CD4-positive, alpha-beta T cell treated with Interleukin-12 subunit alpha and Interleukin-12 subunit beta, for 1 hour (primary cell): ENCODE measurements at places on chromosomes 7 and 10.

GRCh38 chr7:55427800-55428199, 62.7 kb downstream of the LANCL2 start:
- DNase-seq: no peak

DNA sequence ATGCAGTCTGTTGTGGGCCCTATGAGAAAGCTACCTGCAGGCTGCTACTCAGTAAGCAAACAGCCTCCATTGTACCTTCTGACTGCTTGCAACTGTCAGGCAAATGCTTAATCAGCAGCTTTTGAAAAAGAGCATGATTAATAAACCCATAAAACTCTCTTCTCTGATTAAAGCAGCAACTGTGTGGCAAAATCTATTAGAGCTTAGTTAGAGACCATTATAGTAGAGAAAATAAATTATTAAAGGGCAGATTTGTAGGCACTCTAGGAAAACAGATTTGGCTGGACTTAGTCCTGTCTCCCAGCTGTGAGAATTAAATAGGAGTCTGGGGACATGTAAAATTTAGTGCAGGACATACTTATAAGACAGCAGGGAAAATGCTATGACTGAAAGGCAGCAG, 132.5 kb upstream of the WNT16 start:
- no peak for DNase-seq

DNA sequence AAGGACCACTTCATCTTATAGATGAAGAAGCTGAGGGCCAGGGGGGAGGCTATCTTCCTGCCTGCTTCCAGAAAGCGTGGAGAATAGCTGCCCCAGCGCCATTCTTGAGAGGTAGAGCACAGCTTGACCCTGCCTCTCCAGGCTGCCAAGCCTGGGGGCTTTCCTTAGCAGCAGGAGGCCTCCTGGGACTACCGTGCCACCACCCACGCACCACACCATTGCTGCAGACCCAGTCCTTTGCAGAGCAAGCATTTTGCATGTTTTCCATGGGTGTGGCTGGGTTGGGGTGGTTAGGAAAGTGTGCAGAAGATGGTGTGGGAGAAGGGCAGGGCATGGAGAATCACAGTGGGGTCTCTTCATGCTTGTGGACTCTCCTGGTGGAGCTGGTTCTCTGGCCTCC, 64.9 kb downstream of the TBXAS1 start:
- DNase-seq: no peak

DNA sequence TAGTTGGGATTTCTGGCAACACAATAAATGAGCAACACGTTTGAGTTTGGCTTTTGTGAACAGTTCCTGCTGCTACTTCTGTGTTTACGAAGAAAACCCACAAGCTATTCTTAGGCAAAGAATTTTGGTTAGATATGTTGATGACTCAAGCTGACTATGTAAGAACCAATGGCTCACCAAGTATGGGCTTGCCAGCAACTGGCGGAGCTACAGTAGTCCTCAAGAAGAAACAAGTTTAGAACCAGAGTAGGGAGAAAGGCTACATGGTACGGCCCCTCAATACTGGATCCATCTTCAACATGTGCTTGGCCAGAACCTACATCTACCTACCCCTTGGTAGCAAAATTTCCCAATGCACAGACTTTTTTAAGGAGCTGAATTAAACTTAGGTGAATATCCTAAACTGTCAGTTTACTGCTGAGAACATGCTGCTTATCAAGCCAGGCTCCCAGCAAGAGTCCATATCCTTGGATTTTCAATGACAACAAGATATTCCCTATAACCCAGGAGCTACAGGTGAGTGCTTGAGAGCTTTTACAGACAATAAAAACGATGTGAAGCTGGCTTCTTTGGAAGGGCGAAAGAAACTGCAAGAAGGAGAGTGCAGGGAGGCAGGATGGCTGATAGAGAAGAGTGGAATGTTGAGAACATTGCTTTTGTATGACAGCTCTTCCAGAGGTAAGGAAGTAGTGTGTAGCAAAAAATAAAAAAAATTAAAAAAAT, 74.3 kb upstream of the ASAH2 start:
- DNase-seq: no peak

- DNase-seq: no peak
Measured at GRCh38 chr7:80918399-80918798, 452 bp downstream of the SEMA3C start.

- DNase-seq: no peak
Measured at GRCh38 chr7:112448891-112449290, 1.4 kb upstream of the IFRD1 start.

GRCh38 chr10:88896372-88896993, 16.4 kb downstream of the STAMBPL1 start:
- DNase-seq: no peak

- no peak for DNase-seq
Measured at GRCh38 chr10:48364659-48365405, 58.4 kb downstream of the MAPK8 start.

DNA sequence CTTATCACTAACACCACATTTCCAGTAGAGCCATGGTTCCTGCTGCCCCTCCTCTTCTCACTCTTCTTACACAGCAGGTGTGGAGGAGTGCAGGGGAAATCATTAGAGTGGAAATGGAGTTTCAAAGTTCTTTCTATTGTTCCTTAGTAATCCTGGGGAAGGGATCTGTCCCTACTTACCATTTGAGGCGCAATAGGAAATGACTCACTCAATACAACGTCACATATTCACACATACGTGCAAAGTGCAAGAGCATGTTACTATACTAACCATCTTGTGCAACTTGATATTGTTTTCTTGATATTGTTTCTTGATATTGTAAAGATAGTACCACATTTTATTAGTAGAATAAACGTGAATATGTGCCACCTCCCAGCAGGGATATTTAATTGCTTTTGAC, 1010.2 kb downstream of the DNAJB9 start:
- DNase-seq: no peak

DNA sequence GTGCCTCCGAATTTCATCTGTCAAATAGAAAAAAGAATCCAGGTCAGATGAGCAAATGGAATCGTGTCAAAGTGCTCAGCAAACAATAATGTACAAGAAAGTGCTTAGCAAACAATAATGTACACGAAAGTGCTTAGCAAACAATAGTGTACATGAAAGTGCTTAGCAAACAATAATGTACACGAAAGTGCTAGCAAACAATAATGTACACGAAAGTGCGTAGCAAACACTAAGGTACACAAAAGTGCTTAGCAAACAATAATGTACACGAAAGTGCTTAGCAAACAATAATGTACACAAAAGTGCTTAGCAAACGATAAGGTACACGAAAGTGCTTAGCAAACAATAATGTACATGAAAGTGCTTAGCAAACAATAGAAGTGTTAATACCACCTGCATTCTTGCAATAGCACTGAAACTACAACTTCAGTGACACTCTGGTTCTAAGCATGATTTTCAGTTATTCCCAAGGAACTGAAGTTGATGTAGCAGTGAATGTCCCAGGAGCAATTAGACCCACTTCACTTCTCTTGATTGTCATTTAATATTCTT, 33.4 kb upstream of the MYL10 start:
- DNase-seq: no peak

DNA sequence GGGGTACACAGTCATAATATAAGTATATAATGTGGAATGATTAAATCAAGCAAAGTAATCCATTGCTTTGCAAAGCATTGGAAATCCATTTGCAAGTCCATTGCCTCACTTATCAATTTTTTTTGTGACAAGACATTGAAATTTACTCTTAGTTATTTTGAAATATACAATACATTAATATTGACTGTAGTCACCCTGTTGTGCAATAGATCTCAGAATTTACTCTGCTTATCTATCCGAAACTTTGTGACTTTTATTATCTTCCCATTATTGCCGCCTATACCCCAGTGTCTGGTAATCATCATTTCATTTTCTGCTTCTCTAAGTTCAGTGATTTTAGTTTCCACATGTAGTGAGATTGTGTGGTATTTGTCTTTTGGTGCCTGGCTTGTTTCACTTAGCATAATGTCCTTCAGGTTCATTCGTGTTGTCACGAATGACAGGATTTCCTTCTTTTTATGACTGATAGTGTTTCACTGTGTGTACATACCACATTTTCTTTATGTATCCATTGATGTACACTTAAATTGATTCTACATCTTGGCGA, 5.8 kb downstream of the MALRD1 start:
- no peak for DNase-seq

GRCh38 chr7:140688341-140688740, 8.2 kb upstream of the NDUFB2 start:
- no peak for DNase-seq

DNA sequence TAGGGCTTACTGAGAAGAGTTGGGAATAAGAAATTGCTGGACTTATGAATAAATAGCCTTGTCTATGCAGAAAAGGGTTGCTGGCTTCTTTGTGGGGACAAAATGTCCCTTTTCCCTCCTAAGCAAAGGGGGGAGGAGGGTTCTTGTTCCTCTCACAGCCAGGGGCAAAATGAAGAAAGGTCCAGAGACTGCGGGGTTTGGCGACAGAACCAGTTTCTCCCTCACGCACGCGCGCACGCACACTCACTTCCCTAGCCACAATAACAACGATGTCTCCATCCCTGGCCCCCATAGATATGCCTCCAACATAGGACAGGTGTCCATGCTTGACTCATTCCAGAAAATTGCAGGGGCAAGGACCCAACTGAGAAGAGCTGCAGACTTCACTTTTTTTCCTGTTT, 3.3 kb downstream of the ZMIZ1 start:
- no peak for DNase-seq

DNA sequence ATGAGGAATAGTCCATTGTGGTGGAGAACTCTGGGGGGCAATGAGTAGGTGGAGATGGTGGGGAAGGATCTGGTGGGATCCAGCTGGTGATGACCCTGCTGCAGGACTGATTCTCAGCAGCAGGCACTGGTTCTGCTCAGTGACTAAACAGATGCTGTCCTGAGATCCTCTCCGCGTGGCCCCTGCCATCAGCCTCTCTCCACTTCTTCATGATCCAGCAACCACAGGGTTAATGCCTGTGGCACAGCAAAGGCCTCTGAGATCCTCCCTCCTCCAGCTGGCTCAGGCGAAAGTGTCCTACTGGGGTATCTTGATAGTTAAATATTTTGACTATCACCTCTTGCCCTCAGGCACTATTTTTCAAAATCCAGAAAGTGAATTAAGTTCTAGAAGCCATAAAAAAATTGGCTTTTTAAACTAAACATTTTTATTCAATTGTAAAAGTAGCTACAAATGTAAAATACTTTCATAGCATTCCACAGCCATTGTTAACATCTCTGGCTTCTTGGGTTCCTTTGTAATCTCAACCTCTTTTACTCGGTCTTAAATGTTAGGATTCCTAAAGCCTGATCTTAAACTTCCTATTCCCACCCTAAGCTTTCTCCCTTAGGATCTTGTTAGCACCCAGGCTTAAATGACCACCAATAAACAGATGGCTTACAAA, 13.1 kb downstream of the PLAU start:
- DNase-seq: no peak

GRCh38 chr7:137097111-137097510, 228.7 kb downstream of the CHRM2 start:
- no peak for DNase-seq

GRCh38 chr7:73642834-73643233, 18.5 kb upstream of the MLXIPL start:
- DNase-seq: no peak

GRCh38 chr10:114634609-114634979, 23.5 kb downstream of the ABLIM1 start:
- no peak for DNase-seq

DNA sequence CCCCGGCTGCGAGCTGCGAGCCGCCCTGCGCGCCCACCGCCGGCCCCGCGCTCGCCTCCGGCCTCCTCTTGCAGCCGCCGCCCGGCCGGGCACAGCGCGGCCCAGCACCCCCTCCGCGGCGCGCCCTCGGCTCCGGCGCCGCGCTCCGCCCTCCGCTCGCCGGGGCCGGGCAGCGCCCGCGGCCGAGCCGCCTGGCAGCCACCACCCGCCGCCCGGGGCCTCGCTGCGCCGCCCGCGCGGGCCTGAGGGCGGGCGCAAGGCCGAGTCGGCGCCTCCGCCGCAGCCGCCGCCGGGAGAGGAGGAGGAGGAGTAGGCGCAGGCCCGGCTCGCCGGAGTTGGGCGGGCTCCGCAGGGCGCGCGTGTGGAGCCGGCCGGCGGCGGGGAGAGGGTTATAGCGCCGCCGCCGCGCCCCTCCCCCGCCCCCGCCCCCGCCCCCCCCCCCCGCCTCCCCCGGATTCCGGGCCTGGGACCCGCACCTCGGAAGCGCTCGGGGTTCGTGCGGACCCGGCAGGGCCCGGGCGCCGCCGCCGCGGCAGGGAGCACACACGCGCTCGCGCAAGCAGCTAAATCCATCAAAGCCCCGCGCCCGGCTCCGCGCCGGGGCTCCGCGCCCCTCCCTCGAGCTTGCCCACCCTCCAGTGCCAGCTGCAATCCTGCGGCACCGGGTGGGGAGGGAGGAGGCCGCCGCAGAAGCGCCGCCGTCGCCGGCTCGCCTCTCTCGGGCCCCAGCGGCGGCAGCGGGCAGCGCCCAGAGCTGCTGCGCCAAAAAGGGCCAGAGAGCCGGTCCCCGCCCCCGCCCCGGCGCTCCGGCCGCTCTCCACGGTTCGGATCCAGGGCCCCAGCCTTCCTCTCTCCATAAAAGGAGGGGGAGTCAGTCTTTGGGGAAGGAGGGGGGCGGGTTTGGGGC, at the start of gene PDGFA:
Gene PDGFA (minus strand): TSS at position 363 of the 907 bp plus-strand sequence. CDS start 845 bp downstream, outside the sequence.
- DNase-seq: no peak

DNA sequence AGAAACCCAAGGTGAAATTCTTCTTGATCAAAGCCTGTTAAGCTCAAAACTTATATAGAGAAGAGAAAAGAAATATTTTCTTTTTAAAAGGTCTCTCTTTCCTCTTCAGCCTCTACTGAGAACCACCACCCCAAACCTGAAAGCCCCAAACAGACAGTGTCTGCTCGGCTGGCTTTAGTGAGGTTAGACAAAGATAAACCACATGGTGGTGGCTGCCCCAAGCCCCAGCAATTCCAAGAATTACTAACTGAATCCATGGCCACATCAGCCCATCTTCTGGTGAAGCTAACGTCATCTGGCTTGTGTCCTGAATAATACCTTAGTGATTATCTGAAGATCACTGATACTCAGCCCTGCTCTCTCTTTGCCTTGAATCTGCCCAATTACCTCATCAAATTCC, 275.0 kb downstream of the ELMO1 start:
- no peak for DNase-seq

- no peak for DNase-seq
Measured at GRCh38 chr7:20906801-20907453, 120.2 kb upstream of the SP8 start.

GRCh38 chr7:68865351-68866199, 732.7 kb upstream of the AUTS2 start:
- DNase-seq: no peak

- DNase-seq: no peak
Measured at GRCh38 chr7:134613623-134614347, 32.9 kb upstream of the BPGM start.

DNA sequence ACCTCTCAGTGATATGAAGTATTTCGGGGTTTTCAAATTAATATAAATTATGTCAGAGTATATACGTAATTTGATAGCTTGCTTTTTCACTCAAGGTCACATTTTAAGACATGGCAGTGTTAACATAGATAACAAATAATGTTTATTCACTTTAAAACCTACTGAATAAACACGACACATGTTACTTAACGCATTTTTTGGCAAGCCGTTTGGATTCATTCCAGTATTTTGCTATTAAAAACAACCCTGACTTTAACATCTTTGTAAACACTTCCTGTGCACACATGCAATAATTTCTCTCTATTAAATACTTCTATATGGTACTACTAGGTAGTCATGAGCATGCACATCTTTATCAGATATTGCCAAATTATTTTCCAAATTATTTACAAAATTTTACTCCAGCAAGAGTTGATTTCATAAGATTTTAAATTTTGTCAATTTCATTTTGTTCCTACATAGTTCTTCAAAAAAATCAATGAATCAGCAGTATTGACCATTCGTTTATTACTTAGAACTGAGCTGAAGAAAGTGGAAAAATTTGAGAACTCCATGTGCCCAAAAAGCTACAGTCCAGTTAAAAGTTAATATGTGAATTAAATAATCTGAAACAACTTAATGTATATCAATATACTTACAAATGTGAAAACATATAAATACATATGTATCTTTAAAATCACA, 26.8 kb upstream of the THSD7A start:
- DNase-seq: no peak
